Left cardiac atrium (tissue), 4 donors: ENCODE measurements at places on chromosomes 11 and 22. TPM values are rescaled to one million over a fixed set of nuclear protein-coding genes. Genes with fewer than 3 reads are reported as not detected.

CLCF1 gene
- 1.1 TPM for total RNA-seq

KCNJ5 gene
- 6.1 TPM for total RNA-seq

UBQLNL gene
- total RNA-seq: 0.12 TPM

MYOD1 gene
- not detected for total RNA-seq

ZNF280B gene
- 1.9 TPM for total RNA-seq

C11orf86 gene
- total RNA-seq: not detected

RIC3 gene
- total RNA-seq: 13.8 TPM

FADS1 gene
- 44.9 TPM for total RNA-seq

MISFA gene
- 6.6 TPM for total RNA-seq

THRSP gene
- total RNA-seq: 88.4 TPM

JHY gene
- total RNA-seq: 3.2 TPM
